Psoas muscle (tissue), 8 donors: ENCODE measurements at places on chromosomes 6 and 20. TPM values are rescaled to one million over a fixed set of nuclear protein-coding genes. Genes with fewer than 3 reads are reported as not detected.

GRCh38 chr20:22404419-22405170 lies 179.8 kb downstream of the FOXA2 start:
- no peak for DNase-seq

PRL gene
- not detected for polyA plus RNA-seq

DNA sequence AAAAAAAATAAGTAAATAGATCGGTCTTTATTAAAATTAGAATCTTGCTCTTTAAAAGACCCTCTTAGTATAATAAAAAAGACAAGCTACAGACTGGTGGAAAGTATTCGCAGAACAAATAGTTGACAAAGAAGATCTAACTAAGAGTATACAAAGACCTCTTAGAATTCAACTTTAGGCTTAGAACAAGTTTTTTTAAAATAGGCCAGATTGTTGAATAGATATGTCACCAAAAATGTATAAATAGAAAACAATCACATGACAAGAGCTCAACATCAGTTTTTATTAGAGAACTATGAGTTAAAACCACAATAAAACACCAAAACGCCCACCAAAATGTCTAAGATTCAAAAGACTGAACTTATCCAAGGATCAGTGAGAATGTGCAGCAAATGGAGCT lies 632.7 kb upstream of the PTCHD4 start:
- DNase-seq, result no peak

- DNase-seq, result no peak
Observed at GRCh38 chr6:167956983-167957492, 40.4 kb upstream of the KIF25 start.

RNF39 gene
- not detected for polyA plus RNA-seq

KCNB1 gene
- 3.2 TPM for polyA plus RNA-seq

DNA sequence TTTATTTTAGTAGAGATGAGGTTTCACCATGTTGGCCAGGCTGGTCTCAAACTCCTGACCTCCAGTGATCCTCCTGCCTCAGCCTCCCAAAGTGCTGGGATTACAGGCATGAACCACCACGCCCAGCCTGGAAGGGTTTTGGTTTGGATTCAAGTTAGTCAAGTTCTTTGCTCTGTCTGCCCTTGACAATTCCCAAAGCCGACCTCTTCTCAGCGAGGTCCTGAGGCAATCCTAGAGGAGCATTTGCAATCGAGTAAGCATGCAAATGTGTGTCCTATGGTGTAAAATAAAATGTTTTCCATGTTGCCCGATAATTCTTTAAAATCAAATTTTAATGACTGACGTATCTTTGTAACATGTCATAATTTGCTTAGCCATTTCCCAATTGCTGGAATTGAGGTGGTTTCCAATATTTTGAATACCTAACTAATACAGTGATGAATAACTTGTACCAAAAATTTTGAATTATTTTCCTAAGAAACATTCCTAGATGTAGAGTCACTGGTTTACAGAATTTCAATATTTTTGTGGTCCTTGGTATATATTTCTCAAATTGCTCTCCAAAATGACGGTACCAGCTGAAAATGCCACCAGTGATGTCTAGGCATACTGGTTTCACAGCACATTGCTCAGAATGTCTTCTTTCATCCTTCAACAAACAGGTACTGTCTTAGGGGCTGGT lies 38.7 kb downstream of the GTF2H5 start:
- DNase-seq, result no peak

OR2H2 gene
- not detected for polyA plus RNA-seq

LTA gene
- 0.10 TPM for polyA plus RNA-seq

KIAA1755 gene
- 0.29 TPM for polyA plus RNA-seq

GRCh38 chr6:73857341-73857890 lies 161.4 kb downstream of the CD109 start:
- DNase-seq, result no peak

RAET1E gene
- polyA plus RNA-seq, result 0.31 TPM

CASP8AP2 gene
- polyA plus RNA-seq, result 3.8 TPM

AGER gene
- 1.7 TPM for polyA plus RNA-seq

GRCh38 chr6:45222380-45222779 lies 105.8 kb upstream of the RUNX2 start:
- no peak for DNase-seq

RBM24 gene
- 215 TPM for polyA plus RNA-seq

DNA sequence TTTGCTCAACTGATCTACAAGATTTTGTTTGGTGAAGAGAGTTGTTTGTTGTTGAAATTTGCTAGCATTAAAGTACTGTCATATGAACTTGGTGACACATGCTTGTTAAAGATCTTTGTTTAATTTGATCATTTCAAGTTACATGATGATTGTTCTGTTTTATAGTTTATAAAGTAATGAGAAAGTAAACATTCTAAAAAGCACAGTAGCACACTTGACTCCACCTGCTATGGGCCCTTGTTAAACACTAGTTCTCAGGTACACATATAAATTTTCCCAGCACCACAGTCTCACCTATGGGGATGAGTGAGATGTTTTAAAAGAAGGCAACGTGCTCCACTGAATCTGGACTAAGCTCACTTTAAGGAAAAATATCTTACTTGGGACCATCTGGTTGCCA lies 14.1 kb downstream of the MCHR2 start:
- no peak for DNase-seq

GNAS-AS1 gene
- polyA plus RNA-seq, result 0.03 TPM

GRCh38 chr20:11248687-11249638 lies 575.2 kb upstream of the JAG1 start:
- DNase-seq, result no peak

DNA sequence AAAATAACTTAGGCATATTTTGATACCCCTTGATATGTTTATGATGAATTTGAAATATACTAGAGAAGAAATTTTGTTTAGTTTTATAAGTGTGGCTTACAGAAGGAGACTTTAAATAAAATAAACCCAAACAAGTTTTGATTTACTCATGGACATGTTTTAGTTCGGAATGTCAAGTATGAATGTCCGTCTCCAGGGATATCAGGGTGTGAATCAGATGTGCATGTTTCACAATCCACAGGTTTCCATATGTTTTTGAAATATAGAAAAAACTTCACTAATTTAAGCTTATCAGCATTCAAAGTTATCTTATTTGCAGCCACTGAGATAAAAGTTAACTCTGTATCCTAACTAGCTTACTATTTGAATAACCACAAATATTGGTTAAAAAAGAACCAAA lies 51.5 kb downstream of the PLCB1 start:
- DNase-seq, result no peak

CCN2 gene
- 4.1 TPM for polyA plus RNA-seq

DNA sequence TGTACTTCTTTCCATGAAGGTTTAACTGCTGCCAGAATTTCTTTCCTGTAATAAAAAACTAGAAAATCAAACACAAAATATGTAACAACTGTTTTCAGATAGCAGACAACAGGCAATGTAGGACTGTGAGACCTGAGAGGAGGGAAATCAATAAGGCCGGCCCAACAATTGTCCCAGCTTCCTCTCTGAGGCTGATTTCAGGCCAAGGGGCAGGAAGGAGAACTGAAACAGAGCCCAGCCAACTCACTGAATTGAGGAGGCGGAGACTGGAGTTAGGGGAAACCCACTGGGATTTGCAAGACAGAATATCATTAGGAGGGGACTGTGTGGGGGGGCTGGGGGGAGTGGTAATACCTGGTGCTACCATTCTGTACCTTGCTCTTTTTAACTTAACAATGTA lies 42.2 kb downstream of the FLRT3 start:
- DNase-seq, result no peak

- DNase-seq, result no peak
Observed at GRCh38 chr20:5195655-5196054, 68.8 kb downstream of the CDS2 start.

DNA sequence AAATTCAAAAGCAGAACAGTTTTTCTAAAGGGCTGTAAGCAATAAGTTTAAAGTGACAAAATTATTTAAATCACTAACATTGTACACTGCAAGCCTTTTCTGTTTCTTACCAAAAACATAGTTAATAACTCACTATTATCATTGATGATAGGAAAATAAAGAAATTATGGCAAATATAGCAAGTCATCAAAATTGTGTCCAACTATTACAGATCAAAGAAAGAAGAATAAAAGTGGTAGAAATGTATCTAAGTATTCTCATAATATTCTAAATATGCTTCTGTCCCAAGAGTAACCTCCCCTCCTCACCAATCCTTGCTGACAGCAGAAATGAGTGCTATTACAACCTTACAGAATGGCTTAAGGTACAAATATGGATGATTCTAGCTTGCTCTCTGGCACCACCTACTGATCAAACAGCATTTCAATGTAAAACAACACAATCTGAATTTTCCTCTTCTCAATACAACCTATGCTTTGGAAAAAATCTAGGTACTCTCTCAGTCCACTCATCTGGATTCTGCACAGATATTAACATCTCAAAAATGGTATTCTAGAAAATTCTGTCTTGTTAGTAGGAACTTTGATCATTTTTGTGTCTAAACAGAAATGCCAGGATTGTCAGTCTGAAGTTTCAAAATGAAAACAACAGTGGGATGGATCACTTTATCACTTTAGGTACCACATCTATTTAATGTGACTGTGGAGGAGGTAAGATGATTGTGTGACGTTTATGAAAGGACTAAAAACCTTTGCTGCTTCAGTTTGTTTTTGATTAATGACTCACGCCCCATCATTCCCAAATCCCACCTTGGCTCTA lies 40.9 kb downstream of the ZFP64 start:
- no peak for DNase-seq

GRCh38 chr6:99712519-99712918 lies 105.9 kb downstream of the PRDM13 start:
- no peak for DNase-seq

- no peak for DNase-seq
Observed at GRCh38 chr6:133544419-133544818, 303.3 kb downstream of the EYA4 start.

GRCh38 chr6:36443471-36444428 lies 950 bp downstream of the KCTD20 start:
- DNase-seq, result no peak

GRCh38 chr6:112683926-112684325 lies 336.8 kb downstream of the RFPL4B start:
- DNase-seq, result no peak

DNA sequence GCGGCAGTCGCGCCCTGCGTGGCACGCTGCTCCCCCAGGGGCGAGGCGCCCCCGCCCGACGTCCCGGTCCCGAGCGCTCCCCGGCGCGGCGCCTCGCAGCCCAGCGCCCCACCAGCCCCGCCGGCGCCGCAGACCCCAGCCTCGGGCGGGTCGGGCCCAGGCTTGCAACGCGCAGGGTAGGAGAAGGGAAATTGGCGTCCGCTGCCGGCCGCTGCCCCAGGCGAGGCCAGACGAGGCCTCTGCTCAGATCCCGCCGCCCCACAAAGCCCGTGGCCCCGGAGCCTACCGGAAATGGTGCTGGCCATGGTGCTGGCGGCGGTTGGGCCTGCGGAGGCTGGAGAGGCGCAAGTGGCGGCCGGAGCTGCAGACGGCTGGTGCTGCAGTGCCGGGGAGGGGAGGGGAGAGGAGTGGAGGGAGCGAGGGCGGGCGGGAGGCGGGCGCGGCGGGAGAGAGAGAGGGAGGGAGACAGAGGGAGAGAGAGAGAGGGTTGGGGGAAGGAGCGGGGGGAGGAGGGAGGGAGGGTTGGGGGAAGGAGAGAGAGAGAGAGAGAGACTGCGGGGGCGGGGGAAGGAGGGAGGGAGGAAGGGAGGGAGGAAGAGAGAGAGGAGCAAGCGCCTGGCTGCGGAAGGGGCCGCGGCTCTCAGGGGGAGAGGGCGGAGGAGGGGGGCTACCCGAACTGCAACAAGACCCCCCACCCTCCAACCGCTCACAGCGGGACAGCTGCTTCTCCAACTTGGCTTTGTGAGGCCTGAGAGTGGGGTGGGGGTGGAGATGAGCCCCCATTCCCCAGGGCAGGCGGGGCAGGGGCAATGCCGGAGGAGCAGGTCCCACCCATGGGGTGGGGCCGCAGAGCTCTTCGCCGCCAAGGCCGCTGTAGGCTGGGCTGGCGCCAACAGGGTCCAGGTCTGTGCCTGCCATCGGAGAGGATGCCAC lies at the start of gene STMN3:
Gene STMN3 (minus strand): TSS at position 384 of the 933 bp plus-strand sequence. CDS start 79 bp downstream, at position 305.
- peak; percentile 87 for DNase-seq

MYMX gene
- 0.61 TPM for polyA plus RNA-seq

GRCh38 chr20:25632940-25633790 lies 9.4 kb upstream of the NANP start:
- DNase-seq, result no peak

DNA sequence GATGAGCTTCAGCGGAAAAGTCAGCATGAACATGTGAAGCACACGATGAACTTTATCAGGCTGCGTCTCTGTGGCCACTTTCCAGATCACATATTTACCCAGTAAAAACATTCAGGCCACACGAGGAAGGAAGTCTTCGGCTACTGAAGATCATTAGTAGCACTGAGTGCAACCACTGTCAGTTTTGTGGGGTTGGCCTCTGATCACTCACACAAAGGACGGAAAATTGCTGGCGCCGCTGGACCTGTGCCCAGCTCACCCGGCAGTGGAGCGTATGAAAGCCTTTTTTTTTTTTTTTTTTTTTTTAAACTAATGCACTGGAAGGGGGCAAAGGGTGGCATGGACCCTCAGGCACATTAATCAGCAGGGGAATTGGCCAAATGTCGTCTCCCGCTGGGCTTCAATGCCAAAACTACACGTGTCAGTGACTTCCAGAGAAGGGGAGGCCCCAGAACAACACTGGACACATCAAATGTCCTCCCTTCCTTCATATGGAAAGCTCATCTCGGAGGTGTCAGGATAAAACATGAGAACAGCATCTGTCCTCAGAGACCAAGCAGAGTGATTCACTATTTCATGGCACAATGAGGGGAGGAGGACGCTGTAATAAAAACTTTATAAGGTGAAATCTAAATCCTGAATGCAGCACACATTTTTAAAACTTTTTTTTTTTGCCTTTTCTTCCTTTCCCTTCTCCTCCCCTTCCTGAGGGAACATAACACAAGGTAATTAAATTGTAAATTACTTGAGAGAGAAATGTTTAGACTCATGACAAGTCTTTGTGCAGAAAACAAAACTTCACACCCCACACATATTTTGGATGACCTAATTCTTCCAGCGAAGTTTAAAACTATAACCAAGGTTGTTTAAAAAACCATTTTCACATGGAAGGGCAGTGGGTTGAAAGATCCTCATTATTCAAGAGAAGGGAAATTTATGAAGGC lies 223.4 kb downstream of the FOXC1 start:
- peak; percentile 68 for DNase-seq

UNC5CL gene
- 0.90 TPM for polyA plus RNA-seq
